ENCODE measurements at places on chromosomes 3 and 15.

- DNase-seq = no peak
Observed at GRCh38 chr15:90851940-90852339, 16.4 kb upstream of the FURIN start.

DNA sequence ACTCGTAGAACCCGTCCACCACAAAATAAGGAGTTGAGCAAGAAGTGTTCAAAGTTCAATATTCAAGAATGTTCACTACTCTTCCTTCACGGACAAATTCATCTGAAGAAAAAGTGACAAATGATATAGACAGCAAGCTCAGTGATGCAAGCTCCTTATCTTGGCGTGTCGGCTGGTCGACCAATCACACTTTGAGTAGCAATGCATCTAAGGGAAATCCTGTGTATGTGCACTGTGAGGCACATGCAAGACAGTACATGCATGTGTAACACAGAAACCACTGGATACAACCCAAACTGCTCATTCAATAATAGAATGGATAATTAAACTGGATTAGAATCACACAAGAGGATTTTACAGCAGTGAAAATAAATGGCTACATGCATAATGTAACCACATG is 64.4 kb upstream of the CSPG5 start:
- no peak for DNase-seq

DNA sequence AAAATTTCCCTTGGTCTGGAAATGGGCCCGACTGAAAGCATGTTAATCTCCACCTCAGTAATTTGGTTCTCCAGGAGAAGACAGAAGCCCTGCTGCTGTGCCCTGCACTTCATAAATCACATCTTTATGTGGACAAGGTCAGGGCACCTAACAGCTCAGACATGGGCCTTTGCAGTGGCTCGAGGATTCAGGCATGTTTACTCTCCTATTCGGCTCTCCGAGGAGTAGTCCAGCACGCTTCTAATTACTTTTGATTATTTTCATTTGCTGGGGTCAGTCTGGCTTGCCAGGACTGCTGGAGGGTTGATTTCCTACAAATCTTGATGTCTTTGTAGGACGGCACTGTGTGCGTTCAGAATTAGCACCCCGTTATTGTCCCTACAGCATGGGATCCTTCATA is 511.2 kb downstream of the MECOM start:
- no peak for DNase-seq

DNA sequence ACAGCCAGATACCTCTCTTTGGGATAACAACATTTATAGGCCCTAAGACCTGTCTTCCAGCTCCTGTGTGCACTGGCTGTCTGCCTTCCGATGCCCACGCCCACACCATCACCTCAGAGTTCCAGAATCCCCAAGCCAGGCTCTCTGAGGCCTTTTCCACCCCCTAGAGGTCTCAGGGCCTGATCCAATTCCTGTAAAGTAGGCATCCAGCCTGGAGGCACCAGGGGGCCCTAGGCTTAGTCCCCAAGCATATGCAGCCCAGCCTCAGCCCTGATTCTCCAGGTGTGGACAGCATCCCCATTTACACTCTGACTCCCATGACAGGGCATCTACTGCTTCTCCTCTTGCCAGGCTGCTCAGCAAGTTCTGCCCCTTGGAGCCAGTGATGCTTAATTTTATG is 72.7 kb upstream of the CORO2B start:
- DNase-seq = no peak

DNA sequence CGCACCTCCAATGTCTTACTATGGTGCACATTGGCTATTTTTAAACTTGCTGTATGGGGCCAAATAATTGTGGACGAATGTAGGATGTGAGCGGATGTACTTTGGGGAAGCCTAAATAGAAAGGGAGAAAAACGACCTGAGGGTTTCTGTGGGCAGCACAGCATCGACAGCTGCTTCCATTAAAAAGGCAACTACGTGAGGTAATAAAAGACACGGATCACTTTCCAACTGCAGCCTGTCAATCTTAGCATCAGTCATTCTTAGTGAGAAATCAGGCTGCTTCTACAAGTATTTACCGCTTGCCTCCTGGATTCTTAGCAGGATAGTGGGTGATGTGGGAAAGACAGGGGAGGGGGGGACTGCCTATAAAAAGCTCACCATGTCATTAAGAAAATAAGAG is 186.7 kb upstream of the SLC2A2 start:
- no peak for DNase-seq

DNA sequence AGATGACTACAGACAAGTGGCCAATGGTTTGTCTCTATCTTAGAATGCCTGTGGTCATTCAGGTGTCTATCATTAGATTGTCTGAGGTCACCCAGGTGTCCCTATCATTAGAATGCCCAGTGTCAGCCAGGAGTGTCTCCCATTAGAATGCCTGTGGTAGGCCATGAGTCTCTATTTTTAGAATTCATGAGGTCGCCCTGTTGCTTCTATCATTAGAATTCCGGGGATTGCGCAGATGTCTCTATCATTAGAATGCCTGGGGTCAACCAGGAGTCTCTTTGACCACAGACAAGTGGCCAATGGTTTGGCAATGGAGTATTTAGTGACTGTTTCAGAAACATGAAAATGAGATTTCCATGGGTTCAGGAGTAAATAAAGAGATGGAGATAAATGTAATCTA is 7.6 kb downstream of the RTP2 start:
- DNase-seq = no peak

GRCh38 chr3:11551036-11551435 is 92.7 kb downstream of the VGLL4 start:
- DNase-seq = no peak

DNA sequence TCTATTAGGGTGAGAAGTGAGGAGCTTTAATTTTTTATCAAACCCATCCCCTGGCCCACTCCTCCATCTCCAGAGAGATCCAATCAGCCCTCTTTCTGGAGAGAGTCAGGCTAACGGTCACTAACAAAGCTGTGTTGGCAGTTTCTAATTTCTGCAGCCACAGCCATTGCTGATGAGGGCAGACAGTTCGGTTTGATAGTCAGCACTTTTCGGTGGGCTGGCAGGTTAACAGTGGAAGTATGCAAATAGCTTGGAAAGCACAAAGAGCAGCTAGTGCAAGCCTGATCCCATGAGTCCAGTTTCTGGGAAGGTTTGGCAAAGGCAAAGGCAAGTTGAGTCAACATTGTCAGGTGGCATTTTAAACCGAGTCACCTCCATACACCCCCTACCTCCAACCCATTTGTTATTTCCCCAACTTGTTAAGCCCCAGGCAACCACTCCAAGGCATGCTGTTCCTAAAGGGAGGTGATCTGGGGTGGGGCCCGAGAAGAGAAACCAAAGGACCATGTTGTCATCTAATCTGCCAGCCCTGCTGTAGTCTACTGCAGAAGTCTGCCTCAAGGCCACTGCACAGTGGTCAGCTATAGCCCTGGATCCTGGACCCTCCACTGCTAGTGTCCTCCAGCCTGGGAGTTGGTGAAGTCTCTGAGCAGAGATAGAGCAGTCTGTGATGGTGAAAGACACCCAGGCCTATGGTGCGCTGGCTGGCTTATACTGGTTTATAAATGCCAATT is 1.7 kb downstream of the CCR1 start:
- no peak for DNase-seq

DNA sequence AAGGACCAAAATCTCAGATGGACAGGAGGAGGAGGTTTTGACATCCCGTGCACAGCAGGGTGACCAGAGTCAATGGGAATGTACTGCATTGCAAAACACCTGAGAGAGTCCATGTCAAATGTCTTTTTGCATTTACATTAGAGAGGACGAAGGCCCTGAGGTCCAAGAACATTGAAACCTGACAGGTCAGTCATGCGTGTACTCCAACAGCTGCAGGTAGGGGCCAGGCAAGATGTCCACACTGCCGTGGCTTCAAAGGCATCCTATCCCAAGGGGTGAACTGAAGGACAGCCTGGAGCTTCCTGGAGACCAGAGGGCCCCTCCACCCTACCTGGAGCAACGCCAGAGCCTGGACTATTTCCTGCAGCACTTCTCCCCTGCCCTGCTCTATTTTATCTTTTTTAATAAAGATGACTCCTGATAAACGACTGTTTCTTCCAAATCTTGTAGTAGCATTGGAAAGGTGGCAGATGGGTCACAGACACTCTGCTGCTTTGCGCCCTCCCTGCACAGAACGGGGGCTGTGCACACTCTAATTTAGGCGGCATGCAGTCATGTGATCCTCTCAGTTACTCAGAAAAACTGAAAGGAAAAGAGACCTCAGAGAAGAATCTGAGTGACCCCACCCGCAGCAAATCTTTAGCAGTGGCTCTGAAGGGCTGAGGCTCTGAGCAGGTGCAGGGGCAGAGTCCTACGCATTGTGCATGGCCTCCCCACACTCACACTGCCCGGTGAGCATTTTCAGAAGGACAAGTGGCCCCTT is 68.2 kb downstream of the HMCES start:
- DNase-seq = no peak

- DNase-seq = no peak
Observed at GRCh38 chr3:119580067-119580760, 922 bp downstream of the ADPRH start.

GRCh38 chr3:174862101-174862500 is 3.0 kb downstream of the NAALADL2 start:
- no peak for DNase-seq

DNA sequence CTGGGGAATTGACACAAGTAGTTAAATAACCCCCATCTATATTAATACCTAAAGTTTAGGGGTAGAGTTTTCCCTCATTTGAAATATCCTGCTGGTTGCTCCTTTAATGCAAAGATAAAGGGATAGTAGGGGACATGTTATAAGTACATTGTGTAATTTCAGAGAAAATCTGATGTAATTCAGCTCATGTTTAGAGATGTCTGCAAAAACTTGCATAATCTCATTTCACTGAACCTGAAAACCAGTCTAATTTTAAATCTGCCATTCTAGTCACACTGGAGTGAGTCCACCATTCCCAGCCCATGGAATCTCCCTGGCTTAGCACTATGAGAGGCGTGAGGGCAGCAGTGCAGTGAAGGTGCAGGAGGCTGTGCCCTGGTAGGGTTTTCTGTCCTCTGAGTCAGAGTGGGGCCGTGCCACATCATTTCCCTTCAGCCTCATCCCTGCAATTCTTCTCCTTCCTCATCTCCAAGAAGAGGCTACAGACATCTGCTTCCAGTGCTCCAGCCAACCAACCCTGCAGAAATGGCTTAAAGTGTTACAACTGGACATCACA is 246.3 kb upstream of the UMPS start:
- no peak for DNase-seq

GRCh38 chr3:121997372-121997771 is 24.7 kb downstream of the ILDR1 start:
- no peak for DNase-seq

DNA sequence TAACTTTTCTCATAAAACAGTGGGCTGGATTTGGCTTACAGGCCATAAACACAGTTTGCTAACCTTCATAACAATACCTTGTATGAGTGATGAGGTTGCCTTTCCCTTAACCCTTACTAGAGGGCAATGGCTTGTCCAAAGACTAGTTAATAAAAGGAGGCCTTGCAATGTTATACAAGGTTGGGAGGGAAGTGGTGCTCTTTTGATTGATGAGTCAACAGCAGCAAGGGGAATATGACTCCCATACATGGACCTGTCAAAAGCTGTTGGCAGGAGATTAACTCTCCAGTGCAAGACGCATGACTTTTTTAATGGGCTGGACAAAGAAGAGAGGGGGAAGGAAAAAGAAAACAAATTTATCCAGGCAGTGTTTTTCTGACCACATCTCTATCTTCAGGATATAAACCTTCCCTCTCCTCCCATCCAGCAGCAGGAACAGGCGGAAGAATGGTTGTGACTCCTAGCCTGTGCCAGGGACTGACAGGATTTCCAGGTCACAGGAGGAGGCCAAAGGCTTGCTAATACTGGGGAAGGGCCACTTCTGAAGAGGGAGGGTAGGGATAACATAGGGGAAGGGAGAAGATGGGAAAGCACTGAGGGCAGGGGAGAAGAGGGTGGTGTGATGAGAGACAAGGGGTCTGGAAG is 35.2 kb upstream of the ARL14 start:
- no peak for DNase-seq

- DNase-seq = no peak
Observed at GRCh38 chr15:63260791-63261190, 16.6 kb upstream of the APH1B start.

GRCh38 chr3:129005526-129006303 is 4.6 kb downstream of the EFCC1 start:
- no peak for DNase-seq

GRCh38 chr3:56930706-56931105 is 129.0 kb upstream of the ARHGEF3 start:
- no peak for DNase-seq

DNA sequence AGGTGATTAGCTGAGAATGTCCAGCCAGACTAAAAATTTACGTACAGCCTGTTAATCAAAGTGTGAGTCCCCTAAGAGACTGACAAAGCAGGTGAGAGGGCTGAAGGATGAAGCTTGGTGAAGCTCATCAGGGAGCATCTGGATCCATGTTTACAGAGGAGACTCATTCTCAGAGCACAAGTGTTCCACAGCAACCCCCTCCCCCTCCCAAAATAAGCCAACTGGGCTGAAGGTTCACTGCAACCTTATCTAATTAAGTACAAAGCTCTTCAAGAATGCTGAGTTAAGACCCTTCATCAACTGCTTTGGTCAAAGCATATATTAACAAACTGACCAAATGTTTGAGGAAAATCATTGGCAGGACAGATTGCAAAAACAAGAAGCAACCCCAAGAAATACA is 262.6 kb upstream of the ZNF385D start:
- no peak for DNase-seq

DNA sequence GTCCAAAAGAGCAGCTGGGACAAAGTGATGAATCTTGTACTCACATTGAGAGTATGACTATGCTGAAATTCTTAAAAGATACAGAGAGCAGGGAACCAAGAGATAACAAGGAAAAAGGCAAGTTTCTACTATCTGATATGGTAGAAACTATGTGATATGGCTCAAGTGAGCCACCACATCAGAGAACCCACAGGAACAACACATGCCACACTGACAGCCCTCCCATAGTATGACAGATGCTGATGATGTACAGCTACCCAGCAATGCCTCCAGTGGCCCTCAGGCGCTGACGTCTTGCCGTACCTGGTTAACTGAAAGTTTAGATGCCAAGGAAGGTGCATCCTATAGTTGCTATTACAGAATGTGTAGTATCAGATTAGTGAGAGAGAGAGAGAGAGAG is 42.4 kb downstream of the CHAC1 start:
- DNase-seq = no peak

GRCh38 chr3:37474901-37475331 is 300.5 kb upstream of the LRRFIP2 start:
- DNase-seq = no peak

GRCh38 chr3:101154401-101154800 is 161.2 kb upstream of the ABI3BP start:
- DNase-seq = no peak

- no peak for DNase-seq
Observed at GRCh38 chr15:55917881-55918296, 75.5 kb downstream of the NEDD4 start.

GRCh38 chr3:192831111-192831644 is 86.5 kb downstream of the MB21D2 start:
- DNase-seq = no peak

Measured in activated CD4-positive, CD25-positive, alpha-beta regulatory T cell treated with anti-CD3 and anti-CD28 coated beads, Interleukin-2, amount 50 U/mL, for 72 hours (primary cell).